ENCODE measurements at places on chromosomes 4 and X.

DNA sequence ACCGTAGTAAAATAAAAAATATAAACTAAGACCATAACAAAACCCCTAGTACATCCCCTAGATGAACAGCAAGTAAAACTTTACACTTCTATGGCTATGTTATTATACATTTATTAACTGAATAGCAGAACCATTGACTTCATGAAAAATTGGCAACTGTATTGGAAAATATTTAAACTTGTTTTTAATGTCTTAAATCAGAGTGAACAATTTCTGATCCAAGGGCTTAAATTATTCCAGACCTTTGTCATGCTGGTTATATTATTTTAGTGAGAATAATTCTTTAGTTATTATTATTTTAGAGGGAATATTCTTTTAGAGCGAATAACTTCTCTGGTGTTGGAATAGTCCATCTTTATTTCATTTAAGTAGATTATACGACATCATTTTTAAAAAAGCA is 265.0 kb downstream of the ANK2 start:
- DNase-seq = no peak

- no peak for DNase-seq
Observed at GRCh38 chr4:100360211-100360610, 157.6 kb downstream of the EMCN start.

DNA sequence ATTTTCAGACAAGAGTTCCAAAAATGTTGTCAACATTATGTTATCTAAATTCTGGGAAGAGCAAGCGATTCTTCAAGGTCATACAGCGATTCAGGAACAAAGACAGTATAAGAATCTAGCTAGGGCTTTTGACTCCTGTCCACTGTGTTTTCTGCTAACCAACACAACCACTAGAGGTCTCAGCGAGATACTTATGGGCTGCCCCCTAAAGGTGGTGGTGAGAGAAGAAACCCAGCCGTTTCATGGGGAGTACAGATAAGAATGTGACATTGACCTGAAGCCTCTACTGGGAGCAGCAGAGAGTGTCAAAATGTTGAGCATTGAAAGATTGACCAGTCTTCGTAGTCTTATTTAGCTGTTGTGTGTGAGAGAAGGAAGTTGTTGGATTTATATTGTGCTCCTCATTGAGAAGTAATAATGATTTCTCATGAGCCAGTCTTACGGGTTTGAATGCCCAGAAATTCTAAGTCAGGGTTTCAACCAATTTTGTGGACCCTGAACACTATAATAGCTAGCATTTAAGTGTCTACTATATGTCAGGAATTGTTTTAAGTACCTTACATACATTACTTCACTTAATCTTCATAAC is 168.3 kb downstream of the SPRY1 start:
- DNase-seq = peak; percentile 29

DNA sequence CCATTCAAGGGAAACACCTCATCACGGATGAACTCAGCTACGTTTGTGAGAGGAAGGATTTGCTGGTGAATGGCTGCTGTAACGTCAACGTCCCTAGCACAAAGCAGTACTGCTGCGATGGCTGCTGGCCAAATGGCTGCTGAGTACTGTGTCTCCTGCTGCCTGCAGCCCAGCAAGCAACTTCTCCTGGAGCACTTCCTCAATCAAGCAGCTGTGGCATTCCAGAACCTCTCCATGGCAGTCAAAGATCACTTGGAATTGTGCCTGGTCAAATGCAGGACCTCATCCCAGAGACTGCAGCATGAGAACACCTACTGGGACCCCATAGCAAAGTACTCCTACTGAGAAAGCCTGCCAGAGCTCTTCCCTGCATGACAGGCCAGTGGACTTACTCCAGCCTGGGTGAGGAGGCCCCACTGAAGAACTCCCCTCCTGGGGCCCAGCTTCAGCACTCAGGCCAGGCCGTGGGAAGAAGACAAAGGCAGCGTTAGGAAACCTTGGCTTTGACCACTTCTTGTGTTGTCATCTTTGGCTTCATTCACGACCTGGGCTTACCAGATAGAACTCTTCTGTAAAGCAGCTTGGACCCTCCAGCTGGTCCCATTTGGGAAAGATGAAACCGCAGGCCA is 244.3 kb downstream of the RBMX2 start:
- DNase-seq = no peak

- no peak for DNase-seq
Observed at GRCh38 chrX:103347682-103348397, 8.5 kb upstream of the TCEAL9 start.

DNA sequence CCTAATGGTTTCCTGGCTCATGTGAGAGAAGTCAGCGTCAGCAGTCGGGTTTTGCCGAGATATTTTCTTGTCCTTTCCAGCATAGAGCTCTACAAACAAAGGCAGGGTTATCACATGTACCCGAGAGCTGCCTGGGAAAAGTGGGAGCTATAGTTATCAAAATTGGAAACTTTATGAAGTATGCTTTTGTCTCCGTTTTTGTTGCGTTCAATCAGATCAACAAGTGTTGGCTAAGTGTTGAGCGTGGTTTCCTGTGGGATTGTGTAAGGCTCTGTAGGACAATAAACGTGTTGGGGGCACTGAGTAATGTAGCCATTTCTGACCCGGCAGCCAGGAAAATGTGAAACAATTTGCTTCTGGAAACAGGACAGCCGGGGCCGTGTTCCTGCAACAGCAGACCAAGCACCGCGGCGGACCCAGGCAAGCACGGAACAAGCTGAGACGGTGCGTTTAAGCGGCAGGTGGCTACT is at the start of gene BMX:
BMX (plus strand) TSS at position 311 of the 470 bp plus-strand sequence. CDS start 7,547 bp downstream, outside the sequence.
- DNase-seq = no peak

GRCh38 chr4:150126201-150126863 is 48.1 kb downstream of the DCLK2 start:
- no peak for DNase-seq

DNA sequence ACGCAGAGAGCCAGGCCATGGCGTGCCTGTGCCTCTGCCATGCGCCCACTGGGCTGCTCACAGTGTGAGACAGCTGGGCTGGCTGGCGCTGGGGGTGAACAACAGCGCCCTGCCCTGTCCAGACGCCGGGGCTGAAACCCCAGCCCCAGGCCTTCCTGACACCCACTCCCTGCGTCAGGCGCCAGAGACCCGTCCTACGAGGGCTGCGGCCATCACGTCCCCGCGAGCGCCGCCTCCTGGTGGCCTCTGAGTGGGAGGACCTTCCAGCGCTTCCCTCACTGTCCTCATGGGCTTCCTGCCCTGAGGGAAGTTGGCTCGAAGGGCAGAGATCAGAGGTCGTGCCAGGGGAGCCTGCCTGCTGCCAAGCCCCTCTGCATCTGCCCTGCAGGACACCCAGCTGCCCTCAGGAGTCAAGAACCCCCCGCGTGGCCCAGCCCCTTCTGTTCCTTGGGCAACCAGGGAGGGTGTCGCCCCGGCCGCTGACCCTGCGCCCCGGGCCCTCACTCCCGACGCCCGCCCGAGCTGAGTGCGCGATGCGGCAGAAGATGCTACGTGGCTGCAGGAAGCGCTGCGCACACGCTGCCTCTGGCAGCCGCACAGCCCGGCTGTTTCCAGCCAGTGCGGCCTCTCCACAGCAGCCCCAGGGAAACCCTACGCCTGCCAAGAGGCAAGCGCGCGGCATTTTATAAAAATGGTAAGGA is 16.2 kb downstream of the NELFA start:
- no peak for DNase-seq

GRCh38 chr4:14049946-14050345 is 422.4 kb upstream of the BOD1L1 start:
- no peak for DNase-seq

GRCh38 chr4:170090352-170091052 is 746 bp upstream of the AADAT start:
- no peak for DNase-seq

- DNase-seq = no peak
Observed at GRCh38 chr4:144674711-144675110, 28.8 kb downstream of the HHIP start.

- DNase-seq = no peak
Observed at GRCh38 chr4:88803600-88804096, 106.0 kb upstream of the NAP1L5 start.

- no peak for DNase-seq
Observed at GRCh38 chrX:78366576-78366975, 39.2 kb upstream of the CYSLTR1 start.

GRCh38 chrX:153029875-153030274 is 26.4 kb upstream of the PNMA3 start:
- no peak for DNase-seq

- no peak for DNase-seq
Observed at GRCh38 chr4:113212613-113213012, 163.2 kb downstream of the ANK2 start.

GRCh38 chrX:38400389-38400910 is 48.0 kb downstream of the OTC start:
- no peak for DNase-seq

DNA sequence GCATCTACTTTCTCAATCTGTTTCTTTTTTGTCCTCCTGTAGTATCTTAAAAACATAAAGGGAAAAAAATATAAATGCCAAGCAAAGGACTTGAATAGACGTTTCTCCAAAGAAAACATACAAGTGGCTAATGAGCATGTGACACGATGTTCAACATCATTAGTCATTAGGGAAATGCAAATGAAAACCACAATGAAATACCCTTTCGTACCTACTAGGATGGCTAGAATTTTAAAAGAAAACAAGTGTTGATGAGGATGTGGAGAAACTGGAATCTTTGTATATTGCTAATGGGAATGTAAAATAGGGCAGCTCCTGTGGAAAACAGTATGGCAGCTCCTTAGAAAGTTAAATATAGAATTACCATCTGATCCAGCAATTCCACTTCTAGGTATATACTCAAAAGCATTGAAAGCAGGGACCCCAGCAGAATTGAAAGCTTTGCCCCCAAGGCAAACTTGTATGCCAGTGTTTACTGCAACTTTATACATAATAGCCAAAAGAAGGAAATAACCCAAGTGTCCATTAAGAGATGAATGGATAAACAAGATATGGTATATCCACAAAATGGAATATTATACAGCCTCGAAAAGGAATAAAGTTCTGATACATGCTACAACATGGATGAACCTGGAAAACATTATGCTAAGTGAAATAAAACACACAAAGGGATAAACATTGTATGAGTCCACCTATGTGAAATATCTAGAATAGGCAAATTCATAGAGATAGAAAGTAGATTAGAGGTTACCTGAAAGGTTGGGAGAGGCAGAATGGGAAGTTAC is 138.3 kb downstream of the SH3KBP1 start:
- DNase-seq = no peak

DNA sequence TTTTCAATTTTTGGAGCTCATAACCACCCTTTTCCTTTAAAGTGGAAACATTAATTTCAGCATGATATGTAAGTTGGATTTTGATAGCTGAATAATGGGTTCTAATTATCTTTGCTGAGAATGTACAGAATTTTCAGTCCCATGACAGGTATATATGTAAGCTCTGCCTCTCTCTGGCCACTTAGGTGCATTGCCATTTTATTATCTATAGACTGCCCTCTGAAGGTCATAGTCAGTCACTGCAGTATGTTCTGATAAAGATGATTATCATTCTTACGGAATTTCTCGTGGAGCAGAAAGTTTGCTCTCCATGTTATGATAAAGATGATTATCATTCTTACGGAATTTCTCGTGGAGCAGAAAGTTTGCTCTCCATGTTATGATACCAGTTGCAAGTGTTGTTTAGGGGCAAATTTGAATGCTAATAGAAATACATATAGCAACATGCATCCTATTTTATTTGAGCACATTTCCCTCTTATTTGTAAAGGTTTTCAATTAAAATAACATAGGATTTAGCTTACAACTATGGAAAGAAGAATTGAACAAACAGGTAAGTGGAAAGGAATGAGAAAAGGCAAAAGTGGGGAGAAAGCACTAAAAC is 10.4 kb downstream of the AFP start:
- no peak for DNase-seq

- peak; percentile 44 for DNase-seq
Observed at GRCh38 chrX:153925739-153926551, at the start of gene ARHGAP4. Gene ARHGAP4, minus strand, starts transcription at chrX:153926264. Its CDS starts 62 bp downstream, at chrX:153926202.

GRCh38 chr4:147492306-147492705 is 11.4 kb downstream of the EDNRA start:
- DNase-seq = no peak

- peak; percentile 43 for DNase-seq
Observed at GRCh38 chr4:108094923-108095482, 73.7 kb downstream of the LEF1 start.

DNA sequence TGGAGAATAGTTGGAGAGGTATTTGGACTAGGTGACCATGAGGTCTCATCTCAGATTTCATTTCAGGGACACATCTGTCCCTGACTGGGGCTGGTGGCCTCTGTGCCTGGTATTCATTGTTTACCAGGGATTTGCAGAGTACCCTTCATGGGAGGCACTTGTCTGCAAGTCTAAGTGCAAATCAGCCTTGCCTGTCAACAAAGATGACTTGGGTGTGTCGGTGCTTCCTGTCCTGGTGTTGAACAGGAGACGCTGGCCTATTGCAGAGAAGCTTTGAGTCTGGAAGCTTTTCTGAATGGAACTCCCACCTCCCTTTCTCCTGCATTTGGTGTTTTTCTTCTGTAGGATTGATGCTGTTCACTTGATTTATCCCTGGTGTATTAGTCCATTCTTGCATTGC is 104.1 kb downstream of the TNIP2 start:
- DNase-seq = no peak

- DNase-seq = no peak
Observed at GRCh38 chr4:23413631-23414030, 476.2 kb downstream of the PPARGC1A start.

- DNase-seq = no peak
Observed at GRCh38 chrX:10254739-10255138, 98.0 kb downstream of the CLCN4 start.

DNA sequence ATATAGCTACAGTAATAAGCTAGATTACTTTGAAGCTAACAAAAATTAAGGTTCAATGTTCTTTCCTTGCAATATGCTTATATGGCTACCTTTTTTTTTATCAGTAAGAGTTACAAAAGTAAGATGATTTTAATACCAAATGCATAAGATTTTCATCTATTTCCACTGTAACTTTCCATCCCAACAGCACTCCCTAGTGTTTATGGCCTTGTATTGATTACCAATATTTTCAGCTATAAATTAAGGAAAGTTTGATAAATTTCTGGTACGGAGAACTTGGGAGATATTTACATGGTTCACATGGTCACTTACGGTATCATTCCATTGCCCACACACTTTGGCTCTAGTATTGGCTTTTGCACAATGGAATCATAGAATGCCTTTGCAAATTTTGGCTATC is 448.9 kb upstream of the PABPC4L start:
- no peak for DNase-seq

- no peak for DNase-seq
Observed at GRCh38 chrX:119573840-119574393, 446 bp upstream of the UBE2A start.

DNA sequence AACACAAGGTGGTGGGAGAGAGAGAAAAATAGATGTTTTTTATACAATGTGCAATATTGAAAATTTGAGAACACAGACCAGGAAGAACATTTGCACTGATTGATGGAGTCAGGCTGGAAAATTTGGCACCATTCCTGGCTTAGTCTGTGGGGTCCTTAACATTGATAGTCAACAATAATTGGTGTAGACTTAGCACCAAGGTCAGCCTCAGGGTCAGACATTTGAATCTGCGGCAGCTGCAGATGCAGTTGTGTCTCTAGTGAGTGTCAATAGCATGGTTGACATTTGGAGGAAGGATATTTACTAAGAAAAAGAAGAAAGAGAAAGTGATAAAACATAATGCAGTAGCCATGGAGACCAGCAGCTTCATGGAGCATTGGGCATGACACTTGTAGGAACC is 31.5 kb upstream of the GLRA3 start:
- no peak for DNase-seq

GRCh38 chr4:118836301-118837120 is 585 bp upstream of the SEC24D start:
- DNase-seq = peak; percentile 84

GRCh38 chrX:65688403-65688871 is 21.0 kb downstream of the MSN start:
- no peak for DNase-seq

Measured in natural killer cell (primary cell).